Stimulated activated naive CD8-positive, alpha-beta T cell treated with anti-CD3 and anti-CD28 coated beads, Interleukin-15, amount 100 ng/mL, for 72 hours (primary cell): ENCODE measurements at places on chromosomes 16 and 17.
A peak's percentile ranks its signal among the peaks of the same experiment; 100 is the strongest.

GRCh38 chr17:37488607-37489196, 989 bp upstream of the DUSP14 start:
- peak; percentile 40 for DNase-seq

GRCh38 chr17:64491034-64491860, 5.6 kb downstream of the POLG2 start:
- DNase-seq, result peak; percentile 61

DNA sequence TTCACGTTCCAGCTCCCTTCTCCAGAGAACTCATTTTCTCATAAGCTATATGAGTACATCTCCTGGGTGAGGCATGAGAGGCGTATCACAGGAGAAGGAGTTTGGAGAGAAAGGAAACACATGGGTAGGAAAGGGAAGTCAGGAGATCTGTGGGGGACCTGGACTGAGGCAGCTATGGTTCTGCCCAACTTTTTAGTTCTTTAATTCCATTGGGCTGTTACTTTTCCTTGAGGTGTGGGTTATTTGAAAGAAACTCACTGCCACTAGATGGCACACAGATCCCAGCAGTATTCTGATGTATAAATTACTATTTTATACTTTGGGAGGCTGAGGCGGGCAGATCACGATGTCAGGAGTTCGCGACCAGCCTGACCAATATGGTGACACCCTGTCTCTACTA, 63.6 kb downstream of the NUP93 start:
- no peak for DNase-seq

DNA sequence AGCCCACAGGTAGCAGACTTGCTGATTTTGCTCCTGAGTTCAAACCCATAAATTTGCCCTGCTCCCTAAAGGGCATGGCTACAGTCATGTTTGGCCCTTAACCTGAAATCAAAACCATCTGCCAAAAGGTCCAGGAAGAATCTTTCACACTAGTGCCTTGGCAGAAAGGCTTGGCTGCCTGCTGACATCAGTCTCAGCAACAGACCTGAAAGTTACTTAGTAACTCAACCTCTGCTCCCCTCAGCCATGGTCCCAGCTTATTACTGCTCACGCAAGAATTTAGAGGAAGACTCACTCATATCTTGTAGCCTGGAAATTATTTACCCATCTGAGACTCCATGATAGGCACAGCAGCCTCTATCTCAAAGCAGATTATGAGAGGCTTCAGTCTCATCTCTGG, 98.0 kb upstream of the KIF2B start:
- no peak for DNase-seq

GRCh38 chr17:6666077-6666521, 14.5 kb downstream of the C17orf100 start:
- peak; percentile 36 for DNase-seq

DNA sequence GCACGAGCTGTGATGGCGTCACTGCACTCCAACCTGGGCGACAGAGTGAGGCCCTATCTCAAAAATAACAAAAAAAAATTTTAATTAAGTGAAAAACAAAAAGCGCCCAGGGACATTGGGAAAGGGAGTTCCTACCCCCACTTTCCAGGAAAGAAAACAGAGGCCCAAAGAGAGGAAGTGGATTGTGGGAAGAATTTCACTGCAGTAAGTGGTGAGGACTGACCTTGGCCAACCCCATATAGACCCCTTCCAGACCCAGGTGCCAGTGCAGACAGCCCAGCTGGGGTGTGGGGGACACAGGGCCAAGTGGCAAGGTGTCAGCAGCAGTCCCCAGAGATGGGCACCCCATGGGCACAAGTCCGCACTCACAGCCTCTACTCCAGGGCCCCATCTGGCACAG, 29.0 kb upstream of the KRT17 start:
- no peak for DNase-seq

DNA sequence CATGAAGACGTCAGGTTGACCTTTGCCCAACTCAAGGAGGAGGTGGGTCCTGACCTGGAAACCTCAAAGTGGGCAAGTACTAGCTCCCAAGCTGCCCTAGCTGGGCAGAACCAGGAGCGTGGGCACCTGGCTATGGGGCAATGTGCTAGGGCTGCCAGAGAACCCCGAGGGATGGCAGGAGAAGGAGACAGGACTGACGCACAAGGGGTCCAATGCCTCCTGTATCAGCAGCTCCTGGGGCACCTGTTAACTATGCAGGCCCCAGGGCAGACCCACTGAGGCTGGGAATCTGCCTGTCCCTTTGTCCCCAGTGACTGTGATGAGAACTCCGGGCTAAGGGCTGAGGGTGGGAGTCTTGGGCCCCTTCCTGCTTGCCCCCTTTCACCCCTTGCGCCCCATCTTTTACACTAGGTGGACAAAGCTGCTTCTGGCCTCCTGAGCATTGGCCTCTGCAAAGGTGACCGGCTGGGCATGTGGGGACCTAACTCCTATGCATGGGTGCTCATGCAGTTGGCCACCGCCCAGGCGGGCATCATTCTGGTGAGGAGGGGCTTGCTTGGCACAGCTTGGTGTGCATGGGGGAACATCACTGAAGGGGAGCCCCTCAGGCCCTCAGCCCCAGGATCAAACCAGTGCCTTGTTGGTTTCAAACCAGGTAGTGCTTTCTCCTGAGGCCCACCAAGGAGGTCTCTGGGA, 7.7 kb downstream of the CHAD start:
- no peak for DNase-seq

DNA sequence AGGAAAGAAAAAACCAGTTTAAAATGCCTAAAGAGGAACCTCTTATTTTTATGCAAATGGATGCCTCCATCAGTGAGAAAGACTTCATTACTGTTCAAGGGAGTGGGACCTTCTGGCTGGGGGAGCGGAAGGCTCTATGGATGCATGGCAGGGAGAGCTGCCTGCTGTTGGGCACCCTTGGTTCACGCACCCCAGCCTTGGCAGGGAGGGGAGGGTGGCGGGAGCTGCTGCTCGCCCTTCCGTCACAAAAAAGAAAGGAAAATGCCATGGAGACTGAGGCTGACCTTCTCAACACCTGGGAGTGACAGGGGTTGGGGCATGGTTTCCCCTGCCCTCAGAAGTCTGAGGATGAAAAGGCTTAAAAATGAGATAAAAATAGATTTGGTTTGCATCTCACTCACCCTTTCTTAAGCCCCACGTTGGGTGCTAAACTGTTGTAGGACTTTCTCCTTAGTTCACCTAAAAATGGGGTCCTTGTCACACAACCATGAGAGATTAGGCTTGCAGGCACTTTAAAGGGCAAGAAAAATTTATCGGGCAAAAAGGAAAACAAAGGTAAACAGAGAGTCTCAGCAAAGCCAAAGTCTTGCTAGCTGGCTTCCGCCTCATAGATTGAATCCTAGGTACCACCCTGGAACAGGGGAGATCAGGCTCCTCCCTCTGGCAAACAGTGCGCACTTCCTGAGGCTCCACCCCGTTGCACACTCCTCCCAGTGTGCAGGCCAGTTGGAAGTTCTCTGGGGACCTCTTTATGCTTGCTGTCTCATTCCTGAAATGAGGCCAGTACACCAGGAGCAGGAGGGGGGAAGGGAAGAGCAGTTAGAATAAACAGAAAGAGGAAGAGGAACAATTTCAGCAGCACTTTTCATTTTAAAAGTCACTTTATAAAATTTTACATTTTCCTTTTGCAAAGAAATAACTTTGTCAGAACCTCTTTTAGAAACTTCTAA, 31.6 kb downstream of the PHKB start:
- no peak for DNase-seq

DNA sequence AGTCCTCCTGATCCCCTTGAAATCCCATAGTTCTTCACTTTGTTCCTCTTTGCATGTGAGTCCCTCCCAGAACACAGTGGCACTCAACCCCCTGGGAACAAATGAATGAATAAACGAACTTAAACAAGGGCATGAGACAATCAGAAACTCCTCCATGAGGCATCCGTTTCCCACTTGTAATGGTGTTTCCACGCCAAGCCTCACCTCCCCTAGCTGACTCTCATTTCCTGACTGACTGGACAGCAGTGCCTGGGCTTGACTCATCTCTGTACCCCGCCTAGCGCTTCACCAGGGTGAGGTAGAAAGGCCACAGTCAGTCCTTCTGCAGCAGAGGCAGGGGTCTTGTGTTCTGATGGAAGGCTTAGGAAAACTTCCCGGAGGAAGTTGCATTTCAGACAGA, 14.2 kb downstream of the KIF1C start:
- peak; percentile 37 for DNase-seq

DNA sequence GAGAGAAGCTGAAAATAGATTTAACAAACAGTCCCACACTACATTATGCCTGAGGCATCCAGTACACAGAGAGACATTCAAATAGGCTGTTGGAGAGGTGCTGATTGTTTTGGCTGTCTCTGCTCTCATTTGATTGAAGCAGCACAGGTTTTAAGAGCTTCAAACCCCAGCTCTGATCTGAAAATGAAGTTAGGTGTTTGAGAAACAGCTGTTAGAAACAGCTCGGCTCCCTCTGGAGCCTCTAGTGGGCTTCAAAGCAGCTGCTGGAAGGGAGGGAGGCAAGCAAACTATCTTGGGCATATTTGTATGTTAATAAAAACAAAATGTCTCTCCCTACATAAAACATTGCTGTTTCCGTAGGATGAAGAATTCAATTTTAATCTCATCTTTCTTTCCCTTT, 607.3 kb upstream of the GOT2 start:
- DNase-seq, result no peak

DNA sequence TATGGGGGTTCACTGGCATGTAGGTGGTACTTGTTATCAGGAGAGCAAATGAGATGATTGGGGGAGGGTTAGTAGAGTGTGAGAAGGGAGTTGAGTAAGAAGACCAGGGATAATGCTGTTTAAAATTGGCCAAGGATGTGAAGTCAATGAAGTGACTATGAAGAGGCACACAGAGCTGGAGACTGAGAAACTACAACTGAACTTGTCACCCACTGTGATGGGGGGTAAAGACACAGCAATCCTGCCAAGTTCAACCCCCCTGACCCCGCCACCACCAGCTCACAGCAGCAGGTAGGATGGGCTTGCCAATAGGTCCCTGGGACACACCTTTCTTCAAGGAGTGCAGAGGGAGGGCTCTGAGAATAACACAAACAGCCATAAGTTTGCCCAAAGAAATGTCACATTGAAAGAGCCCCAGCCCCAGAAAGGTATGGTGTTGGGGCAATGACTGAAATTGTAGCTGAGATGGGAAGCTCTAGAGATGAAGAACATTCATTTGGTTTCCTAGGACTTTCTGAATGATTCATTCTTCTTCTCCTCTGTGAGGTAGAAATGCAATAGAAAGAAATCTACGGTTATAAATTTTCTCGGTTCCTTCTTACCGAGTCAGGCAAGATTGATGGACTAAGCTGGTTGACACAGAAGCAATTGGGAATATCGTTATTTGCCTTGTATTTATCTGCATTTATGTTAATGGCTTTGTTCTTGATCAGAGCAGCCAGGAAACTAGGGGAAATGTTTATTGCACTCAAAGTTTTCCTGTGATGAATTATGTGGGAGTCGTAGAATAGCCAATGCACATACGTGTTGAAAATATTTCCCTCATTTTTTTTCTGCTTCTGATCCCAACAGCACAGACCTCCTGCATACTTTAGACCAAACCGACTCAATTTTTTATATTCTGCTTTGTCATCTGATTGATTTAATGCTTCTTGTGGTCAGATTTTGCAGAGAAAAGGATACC, 595.2 kb upstream of the CDH11 start:
- DNase-seq, result no peak

DNA sequence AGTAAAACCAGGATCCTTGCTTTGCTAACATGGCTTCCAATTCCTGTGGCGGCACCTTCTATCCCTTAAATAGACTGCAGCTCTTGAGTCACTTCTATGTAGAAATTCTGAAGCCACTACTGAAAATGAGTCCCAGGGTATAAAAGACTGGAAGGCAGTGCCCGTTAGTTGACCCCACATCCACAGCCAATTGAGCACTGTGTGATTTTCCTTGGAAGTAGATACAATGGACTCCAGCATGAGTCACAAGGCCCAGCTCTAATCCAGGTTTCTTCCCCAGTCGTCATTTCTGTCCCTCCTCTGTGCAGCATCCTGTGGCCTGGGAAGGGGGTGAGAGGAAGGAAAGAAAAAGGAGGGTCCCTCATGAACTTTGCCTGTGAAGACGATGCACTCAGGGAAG, 69.5 kb downstream of the HLF start:
- DNase-seq, result no peak

DNA sequence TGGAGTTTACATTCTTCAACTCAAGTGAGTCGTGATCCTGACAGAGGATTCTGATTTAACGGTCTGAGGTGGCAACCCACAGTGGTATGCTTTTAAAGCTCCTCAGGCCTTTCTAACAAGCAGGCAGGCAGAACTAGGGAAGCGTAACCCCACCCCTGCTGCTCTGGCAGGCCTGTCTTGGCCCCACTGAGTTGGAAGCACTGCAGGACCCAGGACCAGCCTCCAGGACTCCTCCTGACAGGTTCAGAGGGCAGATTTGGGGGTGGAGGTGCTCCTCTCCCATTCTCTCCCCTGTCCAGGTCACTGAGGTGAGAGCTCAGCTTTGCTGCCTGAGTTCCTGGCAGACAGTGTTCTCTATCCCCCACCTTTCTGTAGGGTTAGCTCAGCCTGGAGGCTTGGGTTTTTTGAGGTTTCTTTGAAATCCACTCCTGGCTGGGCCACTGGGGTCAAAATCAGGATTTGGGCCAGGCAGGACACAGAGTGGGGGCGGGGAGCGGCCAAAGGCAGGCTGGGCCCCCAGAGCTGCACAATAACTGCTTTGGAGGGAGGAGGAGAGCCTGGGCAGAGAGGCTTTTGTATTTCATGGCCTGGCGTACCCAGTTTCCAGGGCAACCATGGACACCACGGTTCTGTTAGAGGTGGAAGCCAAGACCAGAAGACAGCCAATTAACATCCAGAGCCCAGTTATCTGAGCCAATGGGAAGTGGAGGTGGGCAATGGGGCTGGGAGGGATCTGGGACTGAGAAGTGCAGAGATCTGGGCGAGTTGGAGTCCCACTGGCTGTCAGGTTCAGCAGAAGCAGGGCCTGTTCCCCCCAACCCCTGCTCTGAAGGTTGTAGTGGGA, 9.5 kb downstream of the MRPL27 start:
- DNase-seq, result no peak

DNA sequence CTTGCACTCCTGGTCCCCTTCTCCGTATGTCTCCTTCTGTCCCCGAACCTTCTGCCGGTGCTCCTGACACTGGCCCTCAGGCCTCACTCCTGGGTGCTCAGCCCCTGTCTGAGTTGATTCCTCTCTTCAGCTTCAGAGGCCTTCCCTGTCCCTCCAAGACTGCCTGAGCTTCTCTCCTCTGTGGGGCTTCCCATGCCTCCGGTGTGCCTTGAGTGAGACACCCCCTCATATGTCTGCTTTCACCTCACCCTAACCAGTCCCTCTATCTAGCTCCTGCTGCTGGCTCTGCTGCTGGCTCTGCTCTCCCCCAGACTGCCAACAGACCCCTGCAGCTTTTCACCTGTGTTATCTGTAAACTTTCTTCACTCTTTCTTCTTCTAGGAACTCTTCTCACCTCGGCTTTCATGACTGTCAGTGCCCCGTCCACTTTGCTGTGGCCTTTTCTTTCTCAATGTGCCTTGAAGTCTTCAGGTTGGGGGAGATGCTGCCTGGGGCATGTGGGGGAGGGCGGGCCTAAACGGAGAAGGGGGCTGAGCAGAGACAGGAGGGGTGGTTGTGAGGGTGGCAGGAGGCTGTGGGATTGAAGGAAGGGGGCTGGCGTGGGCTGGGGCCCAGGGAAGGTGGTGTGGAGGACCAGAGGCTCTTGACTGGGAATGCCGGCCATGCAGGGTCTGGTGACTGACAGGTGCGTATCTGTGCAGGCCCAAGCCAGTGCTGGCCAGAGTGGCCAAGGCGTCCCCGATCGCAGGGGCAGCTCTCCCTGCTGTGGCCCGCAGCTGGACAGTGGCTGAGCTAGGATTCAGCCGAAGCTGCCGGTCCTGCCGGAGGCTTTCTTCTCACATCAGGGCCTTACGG, 81.3 kb downstream of the METRNL start:
- DNase-seq, result no peak
